Endodermal cell (in vitro differentiated cells): ENCODE measurements at places on chromosomes 4 and X.

DNA sequence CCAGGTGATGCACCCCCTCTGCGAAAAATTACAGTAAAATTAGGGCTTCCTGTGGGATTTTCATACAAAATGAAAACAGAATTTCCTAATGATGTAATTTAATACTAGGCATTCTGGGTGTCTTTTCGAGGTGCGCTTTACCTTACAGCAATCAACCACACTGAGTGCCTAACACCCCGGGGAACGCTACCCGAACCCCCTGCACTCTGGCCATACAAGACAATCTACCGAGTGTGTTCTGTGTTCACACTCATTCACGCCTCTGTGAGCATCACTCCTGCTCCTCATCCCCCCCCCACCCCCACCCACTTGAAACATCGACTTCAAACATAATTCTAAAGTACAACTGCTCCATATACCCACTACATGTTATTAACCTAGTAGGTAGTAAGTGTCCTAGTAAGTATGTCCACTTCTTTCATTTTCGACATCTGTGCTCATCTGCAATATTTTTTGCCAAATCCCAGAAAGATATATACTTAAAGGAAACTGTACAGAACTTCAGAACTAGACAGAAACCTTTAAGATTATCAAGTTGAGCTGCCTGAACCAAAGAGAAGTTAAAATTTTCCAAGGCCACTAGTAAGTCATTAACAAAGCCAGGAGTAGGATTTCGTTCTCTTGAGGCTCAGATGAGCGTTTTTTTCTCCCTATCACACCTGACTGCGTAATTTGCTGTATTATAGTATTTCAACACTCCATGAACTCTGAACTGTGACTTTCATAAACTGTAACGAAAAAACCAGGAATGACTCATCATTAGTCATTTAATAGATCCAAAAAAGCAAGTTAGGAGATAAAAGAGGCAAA, 80.0 kb downstream of the FAT1 start:
- DNase-seq, result no peak

DNA sequence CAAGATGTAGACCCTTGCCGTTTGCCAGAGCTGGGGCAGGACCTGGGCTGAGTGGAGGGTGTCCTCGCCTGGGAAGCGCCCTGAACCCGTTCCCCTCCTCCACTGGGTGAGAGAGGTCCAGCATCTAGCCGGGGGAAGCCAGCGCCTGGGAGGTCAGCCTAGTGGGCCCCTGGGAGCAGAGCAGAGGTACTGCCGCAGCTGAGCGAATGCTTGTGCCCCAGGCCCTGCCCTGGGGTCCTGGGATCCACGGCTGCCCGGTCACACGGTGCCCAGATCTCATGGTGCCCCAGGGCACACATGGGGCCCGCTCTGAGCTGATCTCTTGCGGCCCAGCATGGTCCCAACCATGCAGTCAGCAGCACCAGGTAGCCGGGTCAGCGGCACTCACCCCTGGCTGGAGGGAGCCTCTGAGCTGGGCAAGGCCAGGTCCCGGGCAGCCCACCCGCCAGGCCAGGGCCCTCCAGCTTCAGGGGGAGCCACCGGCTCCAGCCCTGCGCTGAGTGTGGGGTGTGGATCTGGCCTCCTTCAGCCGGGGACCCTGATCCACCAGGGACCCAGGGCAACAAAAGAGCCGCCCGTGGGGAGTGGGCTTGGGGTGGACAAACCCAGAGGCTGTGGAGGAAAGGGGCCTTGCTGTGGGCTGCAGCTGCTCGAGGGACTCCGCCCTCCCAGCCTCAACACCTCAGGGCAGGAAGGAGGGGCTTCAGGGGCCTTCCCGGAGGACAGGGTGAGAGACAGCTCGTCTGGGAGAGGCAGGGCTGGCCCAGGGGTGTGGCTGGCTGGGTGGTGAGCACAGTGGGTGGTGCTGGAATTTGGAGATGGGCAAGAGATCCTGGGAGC, 4.1 kb upstream of the CPLX1 start:
- DNase-seq, result peak; percentile 70

GRCh38 chrX:9466124-9466495, 1.3 kb downstream of the TBL1X start:
- peak; percentile 75 for DNase-seq

DNA sequence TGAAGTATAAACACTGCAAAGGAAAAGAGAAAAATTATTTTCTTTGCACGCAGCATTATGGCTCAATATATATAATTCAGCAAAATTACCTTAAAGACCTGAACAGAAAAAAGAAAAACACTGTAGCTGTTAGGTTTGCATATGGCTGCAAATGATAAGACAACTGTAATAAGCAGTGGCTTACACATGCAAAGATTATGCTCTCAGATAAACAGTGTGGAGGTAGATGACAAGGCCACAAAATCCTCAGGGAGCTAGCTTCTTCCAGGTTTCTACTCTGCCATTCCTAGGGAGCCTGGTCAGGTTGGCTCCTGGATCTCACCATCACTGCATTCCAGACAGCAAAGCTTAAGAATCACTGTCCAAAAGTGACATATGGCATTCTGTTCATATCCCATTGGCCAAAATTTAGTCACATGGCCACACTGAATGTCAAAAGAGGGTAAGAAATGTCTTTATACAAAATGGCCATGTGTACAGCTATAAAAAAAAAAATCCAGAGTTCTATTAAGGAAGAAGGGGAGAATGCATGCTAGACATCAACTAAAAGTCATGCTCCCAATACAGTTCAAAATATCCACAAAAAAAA, 195.2 kb upstream of the SLC7A11 start:
- no peak for DNase-seq

- DNase-seq, result no peak
Measured at GRCh38 chr4:8778291-8778690, 93.3 kb downstream of the HMX1 start.

DNA sequence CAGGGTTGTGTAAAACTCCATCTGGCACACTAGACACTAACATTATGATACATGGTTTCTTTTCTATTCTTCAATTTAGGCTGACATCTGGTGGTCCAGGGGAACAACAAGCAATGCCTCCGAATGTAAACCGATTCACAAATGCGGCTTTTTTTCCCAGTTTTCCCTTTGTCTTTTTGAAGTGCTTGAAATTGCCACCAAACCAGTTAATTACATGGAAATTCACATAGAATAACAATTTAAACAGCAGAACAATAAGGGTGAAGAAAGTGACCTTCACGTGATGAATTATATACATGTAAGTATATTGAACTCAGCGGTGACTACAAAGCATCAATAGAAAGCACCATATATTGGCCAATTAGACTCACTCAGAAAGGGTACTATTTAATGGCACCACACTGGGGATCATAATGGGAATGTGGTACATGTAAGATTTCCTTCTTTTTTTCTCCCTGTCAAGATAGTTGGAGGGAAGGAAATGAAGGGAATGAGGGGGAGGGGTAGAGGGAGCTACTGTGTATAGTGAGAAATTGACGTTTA, 103.9 kb downstream of the MMRN1 start:
- DNase-seq, result no peak

DNA sequence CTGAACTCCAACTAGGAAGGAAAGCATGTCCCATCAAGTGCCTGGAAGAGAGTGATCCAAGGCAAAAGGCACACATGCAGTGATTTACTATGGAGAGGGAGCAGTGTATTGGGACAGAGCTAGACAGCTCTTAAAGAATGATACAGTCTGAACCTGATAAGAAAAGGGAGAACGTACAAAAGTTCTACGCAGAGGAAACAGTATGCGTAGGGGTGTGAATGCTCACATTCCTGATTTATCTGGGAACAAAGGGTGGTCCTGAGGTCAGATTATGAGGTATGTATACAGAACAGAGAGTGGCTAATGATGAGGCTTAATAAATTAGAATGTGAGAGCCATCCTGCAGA, 12.0 kb downstream of the HS3ST1 start:
- DNase-seq, result no peak

GRCh38 chrX:132033166-132033565, 10.1 kb downstream of the STK26 start:
- DNase-seq, result no peak

GRCh38 chr4:24519649-24520048, 64.7 kb downstream of the DHX15 start:
- peak; percentile 35 for DNase-seq

DNA sequence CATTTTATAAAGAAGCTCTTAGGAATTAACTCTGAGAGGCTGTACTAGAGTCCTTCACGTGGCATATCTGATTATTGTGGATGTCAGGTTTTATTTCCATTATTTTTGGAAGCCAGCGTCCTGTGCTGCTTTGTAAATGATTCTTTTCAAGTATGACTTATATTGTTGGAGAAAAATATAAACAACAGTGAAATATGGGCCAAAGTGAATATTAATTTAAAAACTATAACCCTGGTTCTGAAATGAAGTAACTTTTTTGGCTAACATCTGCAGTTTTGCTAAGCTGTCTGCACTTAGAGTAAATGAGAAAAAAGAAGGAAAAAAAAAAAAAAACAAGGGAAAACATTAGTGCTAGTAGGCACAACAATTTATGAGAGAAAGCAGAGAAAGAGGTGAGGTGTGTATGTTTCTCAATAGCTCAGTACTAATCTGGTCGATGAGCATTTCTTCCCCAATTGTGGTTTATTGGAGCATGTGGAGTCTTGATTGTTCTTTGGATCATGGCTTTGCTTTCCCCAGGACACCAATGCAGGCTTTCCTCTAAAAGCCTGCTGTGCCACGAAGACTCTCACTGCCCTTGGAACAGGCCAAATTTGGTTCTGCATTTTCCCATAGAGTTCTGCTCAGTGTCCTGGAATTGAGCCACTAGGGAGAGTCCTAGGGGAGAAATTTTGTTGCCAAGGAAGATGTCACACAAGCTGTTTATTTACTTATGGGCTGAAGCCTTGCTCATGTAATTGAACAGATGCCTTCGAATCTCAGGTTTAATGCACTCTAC, 273.3 kb downstream of the DKK2 start:
- peak; percentile 46 for DNase-seq

DNA sequence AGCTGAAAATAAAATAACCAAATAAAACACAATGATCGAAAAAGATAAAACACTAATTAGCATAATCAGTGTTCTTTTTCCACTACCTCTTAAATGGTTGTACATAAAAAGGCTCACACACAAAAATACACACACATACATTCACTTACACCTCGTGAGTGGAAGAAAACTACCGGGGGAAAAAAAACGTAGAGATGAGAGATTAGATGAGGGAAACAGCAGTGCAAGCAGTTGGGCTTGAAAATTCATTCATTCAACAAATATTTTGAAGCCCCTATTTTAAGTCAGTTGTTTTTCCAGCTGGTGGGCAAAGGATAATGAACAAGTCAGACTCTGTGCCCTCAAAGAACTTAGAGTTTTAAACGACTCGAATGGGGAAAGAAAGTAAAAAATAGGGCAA, 1.0 kb downstream of the TBCK start:
- DNase-seq, result no peak

GRCh38 chrX:107107459-107107858, 11.2 kb downstream of the RBM41 start:
- no peak for DNase-seq

- no peak for DNase-seq
Measured at GRCh38 chr4:105369988-105370387, 103.9 kb downstream of the PPA2 start.

GRCh38 chr4:139017861-139018260, 2.3 kb downstream of the NOCT start:
- no peak for DNase-seq

- no peak for DNase-seq
Measured at GRCh38 chr4:108099838-108100237, 68.9 kb downstream of the LEF1 start.

DNA sequence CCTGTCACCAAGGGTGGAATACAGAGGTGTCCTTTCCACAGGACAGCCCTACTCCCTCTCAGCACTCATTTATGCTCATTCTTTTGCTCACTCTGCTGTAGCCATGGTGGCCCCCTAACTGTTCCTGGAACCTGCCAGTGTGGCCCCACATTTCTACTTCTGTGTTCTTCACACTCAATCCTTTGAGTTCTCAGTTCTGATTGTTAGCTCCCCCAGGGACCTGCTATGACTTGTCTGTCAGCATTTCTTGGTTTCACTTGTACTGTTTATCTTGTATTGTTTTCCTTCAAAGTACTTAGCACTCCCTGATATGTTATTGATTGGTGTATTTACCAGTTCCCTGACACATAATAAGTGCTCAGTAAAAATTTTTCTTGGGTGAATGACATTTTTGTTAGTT, 14.9 kb downstream of the VBP1 start:
- no peak for DNase-seq

DNA sequence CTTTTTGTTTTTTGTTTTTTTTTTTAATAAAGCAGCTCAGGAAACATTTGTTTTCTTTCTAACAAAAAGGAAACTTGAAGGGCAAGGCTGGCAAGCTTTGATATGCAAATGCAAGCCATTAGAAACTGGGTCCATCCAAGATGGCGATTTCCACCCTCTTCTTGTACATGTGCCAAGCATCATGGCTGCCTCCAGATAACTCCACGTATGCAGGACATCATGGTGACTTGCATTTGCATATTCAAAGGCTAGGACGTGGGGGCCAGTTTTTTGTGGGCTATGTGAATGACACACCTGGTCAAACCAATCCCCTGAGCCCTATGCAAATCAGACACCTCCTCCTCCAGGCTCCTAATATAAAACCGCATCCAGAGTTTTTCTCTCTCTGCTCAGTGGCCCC, 692.6 kb downstream of the FAM133A start:
- DNase-seq, result no peak

DNA sequence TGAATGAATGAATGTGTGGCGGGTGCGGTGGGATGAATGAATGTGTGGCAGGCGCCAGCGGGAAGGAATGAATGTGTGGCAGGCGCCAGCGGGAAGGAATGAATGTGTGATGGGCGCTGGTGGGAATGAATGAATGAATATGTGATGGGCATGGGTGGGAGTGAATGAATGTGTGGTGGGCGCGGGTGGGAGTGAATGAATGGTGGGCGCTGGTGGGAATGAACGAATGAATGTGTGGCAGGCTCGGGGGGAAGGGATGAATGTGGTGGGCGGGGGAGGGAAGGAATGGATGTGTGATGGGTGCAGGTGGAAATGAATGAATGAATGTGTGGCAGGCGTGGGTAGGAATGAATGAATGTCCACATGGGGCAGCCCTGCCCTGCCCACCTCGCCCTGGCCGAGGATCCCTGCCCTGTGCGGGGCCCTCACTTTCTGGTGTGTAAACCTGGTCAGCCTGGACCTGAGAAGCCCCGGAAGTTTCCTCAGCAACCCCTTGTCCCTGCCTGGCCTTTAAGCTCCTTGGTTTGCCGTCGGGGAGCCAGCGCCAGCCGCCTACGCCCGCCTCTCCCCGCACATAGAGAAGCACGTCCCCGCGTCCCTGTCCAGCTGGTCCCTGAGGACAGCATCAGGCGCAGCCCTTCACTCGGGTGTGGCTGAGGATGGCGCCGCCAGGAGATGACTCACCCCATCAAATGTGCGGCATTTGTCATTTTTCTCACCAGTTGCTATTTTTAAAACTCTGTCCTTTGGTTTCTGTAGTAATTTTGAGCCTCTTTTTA, 112.8 kb upstream of the LRPAP1 start:
- no peak for DNase-seq

GRCh38 chr4:147151763-147152162, 206.1 kb upstream of the TTC29 start:
- DNase-seq, result no peak

- DNase-seq, result no peak
Measured at GRCh38 chr4:106851726-106852125, 184.4 kb downstream of the DKK2 start.

GRCh38 chr4:27973700-27974099, 1113.1 kb downstream of the STIM2 start:
- DNase-seq, result no peak
